ENCODE measurements at places on chromosomes 7 and 10.

GRCh38 chr10:75648351-75648750 is 216.9 kb downstream of the LRMDA start:
- no peak for DNase-seq

- no peak for DNase-seq
These were observed 104.5 kb upstream of the PCLO start for GRCh38 chr7:83267141-83267631.

GRCh38 chr10:76583711-76584161 is 1053.9 kb downstream of the KCNMA1 start:
- peak; percentile 62 for DNase-seq

- no peak for DNase-seq
These were observed 31.3 kb upstream of the C10orf53 start for GRCh38 chr10:49647985-49648795.

DNA sequence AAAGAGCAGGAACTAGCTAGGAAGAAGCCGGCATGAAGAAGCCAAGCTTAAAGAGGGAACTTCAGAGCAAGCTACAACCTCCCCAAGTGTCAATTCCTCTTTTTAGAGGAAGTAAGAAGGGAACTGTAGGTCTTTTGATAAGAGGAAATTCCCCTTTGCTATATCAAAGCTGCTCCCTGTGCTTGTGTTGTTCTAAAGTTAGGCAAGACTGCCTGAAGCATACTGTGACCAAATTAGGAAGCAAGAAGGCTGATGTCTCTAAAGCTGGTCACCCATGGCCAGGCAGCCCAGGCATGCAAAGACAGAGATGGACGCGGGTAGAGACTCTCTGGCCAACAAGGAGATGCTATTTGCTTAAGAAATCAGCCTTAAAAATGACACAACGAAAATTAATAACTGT is 87.9 kb downstream of the RNF216 start:
- DNase-seq = peak; percentile 89

- peak; percentile 18 for DNase-seq
These were observed 225.9 kb downstream of the WDR11 start for GRCh38 chr10:121076776-121077715.

GRCh38 chr10:116053910-116054309 is 219.1 kb downstream of the GFRA1 start:
- peak; percentile 97 for DNase-seq
